Camera-type eye (tissue), 1 donor: ENCODE measurements at places on chromosomes 1 and 21. TPM values are rescaled to one million over a fixed set of nuclear protein-coding genes. Genes with fewer than 3 reads are reported as not detected.

The ARHGAP30 gene
- total RNA-seq: 2.1 TPM

The AGL gene
- 47.2 TPM for total RNA-seq

The ACTN2 gene
- 43.1 TPM for total RNA-seq

The ERG gene
- 13.6 TPM for total RNA-seq

The LYSMD1 gene
- 19.3 TPM for total RNA-seq

The DISC1 gene
- total RNA-seq: 37.0 TPM

The CDKN2C gene
- total RNA-seq: 19.9 TPM

The BEND5 gene
- 16.3 TPM for total RNA-seq

The SPRR2A gene
- not detected for total RNA-seq

The ATAD3C gene
- total RNA-seq: 0.05 TPM

The TEX38 gene
- not detected for total RNA-seq

The OR2T27 gene
- not detected for total RNA-seq

The JAM2 gene
- 55.3 TPM for total RNA-seq

The NTRK1 gene
- 3.4 TPM for total RNA-seq

The SEMA4A gene
- 12.1 TPM for total RNA-seq

The SYT14 gene
- total RNA-seq: 23.6 TPM

The C4BPA gene
- not detected for total RNA-seq

The OR10J1 gene
- not detected for total RNA-seq

The SFN gene
- 8.5 TPM for total RNA-seq

The FCN3 gene
- 0.99 TPM for total RNA-seq

The GFI1 gene
- total RNA-seq: 1.1 TPM

The S100A16 gene
- 39.4 TPM for total RNA-seq

The ABL2 gene
- total RNA-seq: 39.9 TPM

The CDC7 gene
- total RNA-seq: 15.2 TPM

The DNAJB4 gene
- total RNA-seq: 60.1 TPM

The PTPRU gene
- total RNA-seq: 77.4 TPM

The TXNIP gene
- 375 TPM for total RNA-seq

The B3GALT2 gene
- total RNA-seq: 25.5 TPM

The KCNA3 gene
- total RNA-seq: 3.6 TPM

The PPIAL4G gene
- not detected for total RNA-seq

The OPTC gene
- total RNA-seq: 40.7 TPM

The LHX8 gene
- not detected for total RNA-seq

The FMN2 gene
- 30.8 TPM for total RNA-seq

The CR2 gene
- total RNA-seq: 0.11 TPM

The PADI1 gene
- total RNA-seq: 0.33 TPM

The GBP6 gene
- total RNA-seq: 0.38 TPM

The ZNF669 gene
- 14.3 TPM for total RNA-seq

The C1orf185 gene
- not detected for total RNA-seq

The CFAP107 gene
- not detected for total RNA-seq

The AADACL3 gene
- total RNA-seq: 0.11 TPM

The C1orf226 gene
- total RNA-seq: 12.4 TPM

The AZIN2 gene
- 14.5 TPM for total RNA-seq

The KRTAP22-1 gene
- total RNA-seq: not detected

The SLC25A34 gene
- 3.4 TPM for total RNA-seq

The KLF17 gene
- not detected for total RNA-seq

The UTP25 gene
- 10.4 TPM for total RNA-seq

The MNDA gene
- total RNA-seq: 6.8 TPM

The CD160 gene
- not detected for total RNA-seq

The RGS8 gene
- total RNA-seq: 160 TPM

The FCRLB gene
- 0.88 TPM for total RNA-seq

The PTGFR gene
- 9.5 TPM for total RNA-seq

The CDC20 gene
- 9.0 TPM for total RNA-seq

The CHI3L2 gene
- total RNA-seq: not detected

The IFNGR2 gene
- 53.1 TPM for total RNA-seq

The PSMB4 gene
- 169 TPM for total RNA-seq

The DMRTA2 gene
- 3.1 TPM for total RNA-seq

The TEDDM1 gene
- total RNA-seq: not detected
